Caki2 (cell line): ENCODE measurements at places on chromosomes 7 and 10. TPM values are rescaled to one million over a fixed set of nuclear protein-coding genes. Genes with fewer than 3 reads are reported as not detected.

GRCh38 chr10:68153473-68154210, 44.4 kb downstream of the MYPN start:
- peak; percentile 99 for DNase-seq

PYROXD2 gene
- total RNA-seq = 7.0 and 7.1 TPM in 2 replicates

DNA sequence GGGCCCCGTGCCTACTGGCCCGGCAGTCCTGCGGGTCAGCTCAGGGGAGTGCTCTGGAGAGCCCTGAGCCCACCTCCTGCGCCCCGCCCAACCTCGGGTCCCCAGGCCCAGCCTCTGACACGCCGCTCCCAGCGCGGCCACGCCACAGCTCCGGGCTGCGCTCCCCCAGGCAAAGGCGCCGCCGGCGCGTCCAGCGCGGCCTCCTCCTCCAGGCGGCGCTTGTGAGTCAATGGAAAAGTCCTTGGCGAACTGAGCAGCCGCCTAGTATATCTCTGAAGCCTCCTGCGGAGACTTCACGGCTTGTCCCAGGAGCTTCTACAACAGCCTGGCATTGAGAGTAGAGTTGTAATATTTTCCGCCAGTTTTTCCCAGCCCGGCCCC, 29.5 kb upstream of the BMS1 start:
- DNase-seq = peak; percentile 78

SMC3 gene
- 15.9 and 16.5 TPM in 2 replicates for total RNA-seq

- no peak for DNase-seq
These were observed 55.2 kb downstream of the GSAP start for GRCh38 chr7:77360969-77361368.

SPRN gene
- total RNA-seq = not detected in 2 replicates

DNA sequence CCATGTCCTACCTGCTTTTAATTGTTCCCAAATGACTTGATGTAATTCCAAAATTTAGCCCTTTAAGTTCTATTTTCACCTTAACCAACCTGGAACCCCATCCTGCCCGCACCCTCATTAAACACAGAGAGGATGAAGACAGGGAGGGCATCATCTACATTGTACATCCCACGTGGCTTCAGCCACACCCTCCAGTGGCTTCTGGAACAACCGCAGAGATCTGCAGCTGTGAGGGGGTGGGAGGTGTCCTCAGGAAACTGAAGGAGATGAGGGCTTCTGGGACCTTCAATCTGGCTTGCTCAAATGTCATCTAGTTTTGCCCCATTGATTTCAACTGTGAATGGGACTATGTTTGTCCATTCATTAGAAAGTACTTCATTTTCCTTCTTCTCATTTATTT, 39.0 kb downstream of the AKR1B1 start:
- DNase-seq = no peak

RAMP3 gene
- not detected in 2 replicates for total RNA-seq

SH2D4B gene
- not detected in 2 replicates for total RNA-seq

IKZF1 gene
- not detected in 2 replicates for total RNA-seq

TSPAN13 gene
- total RNA-seq = 47.5 and 57.1 TPM in 2 replicates

GRCh38 chr10:112535531-112535951, 88.5 kb downstream of the VTI1A start:
- no peak for DNase-seq
